Uterus (tissue), 4 donors: ENCODE measurements at places on chromosomes 1 and 21.

- H3K27ac ChIP-seq = peak overlapping the region; percentile 44
- H3K4me1 ChIP-seq = peaks cover 10% of the 10 kb centered on the region
- no peak overlapping the region for H3K4me3 ChIP-seq
- no peaks in the 10 kb centered on the region for H3K36me3 ChIP-seq
Observed at GRCh38 chr21:45306832-45307571, 19.3 kb upstream of the POFUT2 start.

DNA sequence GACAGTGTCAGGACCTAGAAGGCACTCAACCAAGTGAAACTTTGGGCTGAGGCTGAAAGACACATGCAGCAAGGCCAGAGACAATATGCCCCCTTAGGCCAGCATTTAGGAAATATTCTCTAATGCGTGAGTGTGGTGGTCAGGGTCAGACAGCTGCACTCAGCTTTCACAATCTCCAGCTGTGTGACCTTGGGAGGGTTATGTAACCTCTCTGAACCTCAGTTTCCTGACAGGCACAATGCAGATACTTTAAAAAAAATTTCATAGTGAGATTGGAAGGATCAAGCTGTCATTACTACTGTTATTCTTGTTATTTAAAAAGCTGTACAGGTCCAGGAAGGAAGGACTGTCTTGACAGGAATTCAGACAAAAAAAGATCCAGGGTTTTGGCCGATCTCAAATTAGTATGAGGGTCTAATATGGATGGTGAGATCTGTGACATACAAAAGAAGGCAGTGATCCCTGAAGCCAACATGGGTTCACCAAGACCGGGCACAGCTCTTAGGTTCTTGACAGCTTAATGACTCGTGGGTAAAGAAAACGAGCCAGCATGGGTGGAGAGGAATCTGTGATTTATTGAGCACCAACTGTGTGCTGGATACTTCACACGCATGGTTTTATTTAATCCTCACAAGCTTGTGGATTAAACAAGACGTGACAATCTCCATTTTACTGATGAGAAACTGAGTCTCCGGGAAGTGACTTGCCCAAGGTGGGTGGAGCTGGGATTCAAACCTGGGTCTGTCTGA, 54.6 kb upstream of the POU3F1 start:
- DNase-seq = no peak
- H3K4me3 ChIP-seq = no peak overlapping the region
- H3K4me1 ChIP-seq = no peaks in the 10 kb centered on the region
- H3K27me3 ChIP-seq = no peaks in the 10 kb centered on the region
- H3K36me3 ChIP-seq = no peaks in the 10 kb centered on the region

DNA sequence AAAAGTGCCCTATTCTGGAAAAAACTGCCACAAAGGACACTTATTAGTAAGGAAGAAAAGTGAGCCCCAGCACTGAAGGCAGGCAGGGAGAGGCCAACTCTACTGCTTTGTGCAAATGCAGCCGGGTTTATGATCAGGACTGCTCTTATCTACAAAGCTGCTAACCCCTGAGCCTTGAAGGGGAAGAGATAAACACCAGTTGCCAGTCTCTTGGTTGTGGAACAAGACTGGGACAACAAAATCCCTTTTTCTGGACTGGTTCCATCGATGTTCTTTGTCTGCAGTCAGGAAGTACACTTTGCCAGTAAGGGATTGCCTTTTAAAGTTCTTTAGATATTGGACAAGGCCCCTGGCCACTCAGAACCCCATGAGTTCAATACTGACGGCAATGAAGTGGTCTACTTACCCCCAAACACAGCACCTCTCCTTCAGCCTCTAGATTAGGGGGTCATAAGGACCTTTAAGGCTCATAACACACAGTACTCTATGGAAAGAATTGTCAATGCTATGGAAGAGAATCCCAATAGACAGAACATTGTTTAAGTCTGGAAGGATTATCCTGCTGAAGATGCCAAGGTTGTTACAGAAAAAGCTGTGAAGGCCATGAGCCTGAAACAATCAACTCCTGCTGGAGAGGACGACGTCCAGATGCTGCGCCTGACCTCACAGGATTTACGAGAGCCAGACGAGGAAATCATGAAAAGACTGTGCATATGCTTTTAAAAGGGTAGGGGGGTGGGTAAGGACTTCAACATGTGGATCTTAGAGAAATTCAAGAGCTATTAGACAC, 43.6 kb downstream of the GNB1 start:
- H3K36me3 ChIP-seq = no peaks in the 10 kb centered on the region
- H3K4me3 ChIP-seq = no peak overlapping the region
- DNase-seq = no peak

DNA sequence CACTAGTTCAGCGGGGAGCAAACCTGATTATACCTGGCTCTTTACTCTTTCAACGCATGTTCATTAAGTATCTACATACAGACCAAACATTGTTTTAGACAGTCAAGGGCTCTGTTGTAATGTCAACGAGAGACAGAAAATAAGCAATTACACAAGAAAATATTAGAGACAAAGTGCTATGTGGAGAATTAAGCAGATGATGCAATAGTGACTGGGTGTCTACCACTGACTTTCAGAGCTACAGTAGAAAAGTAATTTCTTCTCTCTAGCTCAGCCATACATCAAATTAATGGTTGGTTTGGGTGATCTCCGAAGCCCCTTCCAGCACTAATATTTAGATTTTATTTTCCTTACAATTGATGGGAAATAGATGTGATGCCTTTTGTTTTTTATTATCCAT, 23.3 kb downstream of the FYB2 start:
- no peak overlapping the region for H3K4me3 ChIP-seq
- H3K27ac ChIP-seq = no peak overlapping the region
- no peak for DNase-seq
- no peaks in the 10 kb centered on the region for H3K4me1 ChIP-seq
- no peaks in the 10 kb centered on the region for H3K36me3 ChIP-seq

DNA sequence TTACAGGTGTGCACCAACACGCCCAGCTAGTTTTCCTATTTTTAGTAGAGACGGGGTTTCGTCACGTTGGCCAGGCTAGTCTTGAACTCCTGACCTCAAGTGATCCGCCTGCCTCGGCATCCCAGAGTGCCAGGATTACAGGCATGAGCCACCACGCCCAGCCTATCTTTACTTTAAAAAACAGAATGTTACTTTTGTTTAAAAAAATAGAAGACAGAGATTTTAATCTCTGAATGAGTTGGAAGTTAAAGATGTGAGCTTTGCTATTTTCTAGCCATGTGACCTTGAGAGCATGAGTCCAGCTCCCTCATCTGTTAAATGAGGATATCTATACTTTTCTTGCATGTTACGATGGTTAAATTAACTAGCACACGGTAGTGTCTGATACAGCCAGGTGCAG, 3.9 kb upstream of the PUM1 start:
- no peaks in the 10 kb centered on the region for H3K36me3 ChIP-seq
- no peaks in the 10 kb centered on the region for H3K4me1 ChIP-seq
- no peak for DNase-seq
- no peak overlapping the region for H3K27ac ChIP-seq

DNA sequence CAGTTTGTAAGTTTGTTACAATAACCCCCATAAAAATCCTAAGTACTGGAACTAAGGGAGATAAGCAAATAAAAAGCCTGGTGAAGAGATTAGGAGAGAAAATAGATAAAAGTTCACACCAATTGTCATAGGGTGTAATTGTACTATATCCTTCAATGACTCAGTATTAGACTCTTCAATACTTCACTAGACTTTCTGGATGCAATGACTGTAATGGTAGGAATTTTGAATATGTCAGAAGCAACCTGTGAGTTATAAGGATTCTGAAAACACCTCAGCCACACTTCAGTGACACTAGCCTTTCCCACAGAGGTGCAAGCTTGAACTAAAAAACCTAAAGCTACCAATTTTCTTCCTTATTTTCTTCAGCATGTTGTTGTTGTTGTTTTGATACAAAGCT, 147.9 kb downstream of the PTGER3 start:
- H3K27me3 ChIP-seq = no peaks in the 10 kb centered on the region
- H3K4me1 ChIP-seq = no peaks in the 10 kb centered on the region
- DNase-seq = no peak
- H3K27ac ChIP-seq = no peak overlapping the region
- H3K36me3 ChIP-seq = no peaks in the 10 kb centered on the region
- no peak overlapping the region for H3K4me3 ChIP-seq

GRCh38 chr1:53620061-53620855, 118.7 kb downstream of the GLIS1 start:
- H3K27me3 ChIP-seq = no peaks in the 10 kb centered on the region
- H3K36me3 ChIP-seq = no peaks in the 10 kb centered on the region
- no peak overlapping the region for H3K4me3 ChIP-seq
- H3K27ac ChIP-seq = no peak overlapping the region
- DNase-seq = peak; percentile 8
- H3K4me1 ChIP-seq = no peaks in the 10 kb centered on the region

DNA sequence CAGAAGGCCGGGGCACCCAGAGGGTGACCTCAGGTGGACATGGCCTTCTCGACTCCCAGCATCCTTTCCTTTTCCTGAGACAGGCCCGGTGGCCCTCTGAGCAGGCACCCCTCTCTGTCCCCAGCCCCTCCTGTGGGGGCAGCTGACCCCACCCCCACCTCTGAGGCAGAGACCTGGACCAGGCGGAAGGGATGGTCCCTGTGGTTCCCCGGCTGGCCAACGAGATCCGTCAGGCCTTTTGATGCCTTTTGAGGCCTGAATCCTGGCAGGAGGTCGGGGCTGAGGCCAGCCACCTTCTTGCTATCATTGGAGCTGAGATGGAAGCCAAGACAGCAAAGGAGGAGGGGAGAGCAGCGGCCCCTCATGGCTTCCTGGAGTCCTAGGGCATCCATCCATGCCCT, 50.2 kb upstream of the ACTRT2 start:
- no peak overlapping the region for H3K4me3 ChIP-seq
- DNase-seq = no peak
- H3K36me3 ChIP-seq = no peaks in the 10 kb centered on the region
- no peaks in the 10 kb centered on the region for H3K27me3 ChIP-seq

DNA sequence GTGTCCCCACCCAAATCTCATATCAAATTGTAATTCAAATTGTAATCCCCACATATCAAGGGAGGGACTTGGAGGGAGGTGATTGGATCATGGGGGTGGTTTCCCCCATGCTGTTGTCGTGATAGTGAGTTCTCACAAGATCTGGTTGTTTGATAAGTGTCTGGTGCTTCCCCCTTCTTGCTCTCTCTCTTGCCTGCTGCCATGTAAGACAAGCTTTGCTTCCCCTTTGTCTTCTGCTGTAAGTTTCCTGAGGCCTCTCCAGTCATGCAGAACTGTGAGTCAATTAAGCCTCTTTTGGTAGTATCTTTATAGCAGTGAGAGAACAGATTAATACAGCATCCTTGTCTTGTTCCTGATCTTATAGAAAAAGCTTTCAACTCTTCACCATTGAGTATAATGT, 6.5 kb upstream of the LRRC39 start:
- H3K27me3 ChIP-seq = no peaks in the 10 kb centered on the region
- H3K4me1 ChIP-seq = no peaks in the 10 kb centered on the region
- DNase-seq = no peak
- H3K4me3 ChIP-seq = no peak overlapping the region
- no peak overlapping the region for H3K27ac ChIP-seq

- peak overlapping the region; percentile 98 for H3K27ac ChIP-seq
- peaks cover 52% of the 10 kb centered on the region for H3K4me1 ChIP-seq
- H3K4me3 ChIP-seq = no peak overlapping the region
- no peaks in the 10 kb centered on the region for H3K36me3 ChIP-seq
Observed at GRCh38 chr1:1430992-1431844, 4.3 kb upstream of the VWA1 start.

GRCh38 chr1:26053718-26054560, 8.0 kb upstream of the SLC30A2 start:
- DNase-seq = no peak
- H3K4me1 ChIP-seq = no peaks in the 10 kb centered on the region
- H3K4me3 ChIP-seq = no peak overlapping the region
- no peaks in the 10 kb centered on the region for H3K27me3 ChIP-seq

DNA sequence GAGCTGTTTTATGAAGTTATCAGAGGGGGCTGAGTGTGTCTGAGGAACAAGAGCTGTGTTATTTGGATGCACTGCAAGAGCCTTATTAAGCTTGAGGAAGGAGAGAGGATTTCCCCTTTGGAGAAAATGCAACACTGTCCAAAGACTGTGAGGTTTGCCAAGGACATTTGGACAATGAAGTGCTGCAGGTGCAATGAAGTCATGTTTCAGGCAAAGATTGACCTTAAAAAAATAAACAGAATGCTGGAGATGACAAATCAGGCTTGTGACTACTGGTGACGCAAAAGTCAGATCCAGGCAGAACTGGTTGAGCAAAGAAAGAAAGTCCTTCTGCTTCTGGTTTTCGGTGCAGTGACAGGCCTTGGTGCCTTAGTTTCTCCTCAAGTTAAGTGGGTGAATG, 125.2 kb upstream of the KIAA0040 start:
- H3K4me1 ChIP-seq = no peaks in the 10 kb centered on the region
- peak; percentile 37 for DNase-seq
- H3K27ac ChIP-seq = peak overlapping the region; percentile 27

- no peak for DNase-seq
- H3K4me3 ChIP-seq = no peak overlapping the region
- H3K36me3 ChIP-seq = no peaks in the 10 kb centered on the region
Observed at GRCh38 chr1:214808845-214809460, 206.0 kb downstream of the CENPF start.

- H3K4me1 ChIP-seq = no peaks in the 10 kb centered on the region
- no peak for DNase-seq
- H3K36me3 ChIP-seq = no peaks in the 10 kb centered on the region
Observed at GRCh38 chr1:65459397-65459768, 38.9 kb downstream of the LEPR start.

DNA sequence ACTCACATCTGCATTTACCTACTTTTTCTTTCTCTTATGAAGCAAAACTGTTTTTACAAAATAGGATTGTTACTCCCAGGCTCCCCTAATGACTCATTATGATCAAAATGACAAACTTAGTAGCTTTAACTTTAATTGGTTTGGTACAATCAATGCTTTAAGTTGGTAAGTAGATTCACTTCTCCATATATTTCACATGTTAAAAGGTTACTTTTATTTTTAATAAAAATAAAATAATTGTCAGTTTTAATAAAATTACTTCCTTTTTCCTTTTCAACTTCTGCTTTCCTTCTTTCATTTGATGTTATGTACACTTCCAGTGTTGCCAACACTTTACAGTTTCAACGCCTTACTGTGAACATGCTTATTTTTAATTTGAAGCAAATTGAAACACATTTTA, 477.6 kb downstream of the SETD4 start:
- H3K4me1 ChIP-seq = no peaks in the 10 kb centered on the region
- no peak overlapping the region for H3K4me3 ChIP-seq
- no peaks in the 10 kb centered on the region for H3K36me3 ChIP-seq
- H3K27ac ChIP-seq = no peak overlapping the region

DNA sequence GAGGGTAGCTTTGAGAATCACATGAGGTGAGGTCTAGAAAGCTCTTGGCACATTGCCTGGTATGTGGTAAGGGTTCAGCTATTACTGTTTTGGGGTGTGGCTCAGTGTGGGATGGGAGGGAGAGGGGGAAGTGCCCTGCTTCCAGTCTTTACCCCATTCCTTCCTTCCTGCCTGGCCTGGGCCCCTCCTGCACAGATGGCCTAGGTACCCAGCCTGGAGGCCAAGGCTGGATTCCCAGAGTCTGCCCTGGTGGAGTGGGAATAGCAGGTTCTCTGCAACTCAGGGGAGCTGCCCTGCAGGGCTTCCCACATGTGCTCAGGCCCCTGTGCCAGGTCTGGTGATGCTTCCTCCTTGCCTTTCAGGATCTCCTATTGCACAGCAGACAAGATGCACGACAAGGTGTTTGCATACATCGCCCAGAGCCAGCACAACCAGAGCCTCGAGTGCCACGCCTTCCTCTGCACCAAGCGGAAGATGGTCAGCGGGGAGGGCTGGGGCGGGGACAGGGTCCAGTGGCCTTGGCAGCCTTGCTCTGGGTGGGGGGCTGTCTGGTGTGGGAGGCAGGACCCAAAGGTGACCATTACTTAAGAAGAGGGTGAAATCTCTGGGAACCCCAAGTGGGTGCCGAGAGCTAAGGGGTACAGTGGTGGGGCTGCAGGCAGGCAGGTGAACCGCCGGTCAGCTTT, 13.5 kb downstream of the LDLRAP1 start:
- H3K27me3 ChIP-seq = no peaks in the 10 kb centered on the region
- H3K36me3 ChIP-seq = no peaks in the 10 kb centered on the region
- DNase-seq = no peak
